Foreskin keratinocyte (primary cell): ENCODE measurements at places on chromosomes 4 and X.
A peak's percentile ranks its signal among the peaks of the same experiment; 100 is the strongest.

DNA sequence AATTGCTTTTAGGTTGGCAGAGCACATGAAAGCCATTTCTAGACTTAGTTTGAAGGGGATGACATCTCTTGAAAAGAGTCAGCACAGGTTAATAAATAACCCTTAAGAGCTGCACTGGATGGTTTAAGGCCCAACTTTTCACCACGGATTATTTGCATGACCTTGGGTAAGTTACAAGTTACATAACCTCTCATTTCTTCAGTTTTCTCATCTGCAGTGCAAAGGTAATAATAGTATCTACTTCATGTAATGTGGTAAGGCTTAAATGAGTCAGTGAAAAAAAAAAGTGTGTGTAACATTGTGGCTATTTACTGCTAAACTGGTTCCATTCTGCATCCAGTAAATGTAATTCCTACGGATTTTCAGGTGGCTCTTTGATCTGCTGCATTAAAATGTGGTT is 715.8 kb downstream of the CCSER1 start:
- DNase-seq, result peak; percentile 56

GRCh38 chrX:103002576-103002975 is 61.4 kb downstream of the BEX1 start:
- no peak for DNase-seq

DNA sequence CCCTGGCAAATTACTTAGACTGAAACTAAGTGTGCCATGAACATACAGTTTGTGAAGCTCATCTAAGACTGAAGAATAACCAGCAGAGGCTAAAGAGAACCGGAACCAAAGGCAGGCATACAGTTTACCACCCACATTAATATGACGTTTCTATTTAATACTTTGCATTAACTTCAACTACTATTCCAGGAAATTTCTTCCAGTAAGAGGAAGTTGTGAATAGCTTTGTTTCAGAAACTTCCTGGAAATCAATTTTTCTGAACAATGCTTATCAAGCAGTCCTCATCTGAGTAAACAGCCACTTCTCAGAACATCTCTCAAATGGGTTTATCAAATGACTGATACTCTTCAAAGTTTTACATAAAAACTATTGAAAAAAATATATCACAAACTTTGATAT is 252.7 kb downstream of the OPHN1 start:
- DNase-seq, result no peak

- no peak for DNase-seq
Observed at GRCh38 chr4:76311896-76312331, 5.4 kb downstream of the STBD1 start.

DNA sequence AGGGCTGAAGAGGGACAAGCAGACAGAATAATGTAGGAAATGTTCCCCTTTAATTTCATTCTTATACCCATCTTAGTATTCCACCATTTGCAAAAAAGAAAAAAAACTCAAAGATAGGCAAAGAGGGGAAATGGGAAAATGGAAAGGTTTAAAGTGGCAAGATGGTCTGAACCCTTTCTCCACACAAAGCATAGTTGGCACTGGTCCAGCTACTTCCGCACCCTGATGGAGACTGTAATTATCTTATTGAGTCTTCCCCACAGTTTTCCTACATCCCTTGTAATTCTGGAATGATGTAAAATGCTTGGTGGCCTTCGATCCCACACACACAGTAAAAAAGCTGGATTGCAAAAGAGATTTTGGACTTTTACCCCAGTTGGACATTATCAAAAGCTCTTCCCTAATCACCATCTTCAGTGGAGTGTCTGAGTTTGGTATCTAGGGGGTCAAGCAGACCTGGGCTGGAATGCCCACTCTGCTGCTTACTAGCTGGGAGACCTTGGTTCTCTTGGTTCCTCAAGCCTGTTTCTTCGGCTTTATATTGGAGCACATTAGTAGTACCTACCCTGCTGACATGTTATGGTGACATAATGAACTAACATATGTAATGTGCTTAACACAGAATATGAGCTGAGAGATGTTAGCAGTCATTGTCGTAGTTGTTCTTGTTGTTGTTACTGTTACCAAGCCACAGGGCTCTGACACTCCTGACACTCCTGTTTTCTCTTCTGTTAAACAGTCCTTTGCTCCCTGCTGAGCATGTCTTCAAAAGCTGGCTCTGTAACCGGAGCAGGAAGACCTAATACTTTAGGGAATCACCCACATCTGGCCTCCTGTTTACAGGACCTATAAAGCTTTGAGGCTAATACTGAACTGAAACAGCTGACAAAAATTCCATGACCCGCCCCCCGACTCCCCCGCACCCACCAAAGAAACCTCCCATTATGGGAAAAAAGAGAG is 4.7 kb downstream of the SRPX2 start:
- no peak for DNase-seq

GRCh38 chr4:24775032-24775605 is 20.3 kb upstream of the SOD3 start:
- DNase-seq, result no peak
